RWPE1 (cell line): ENCODE measurements at places on chromosomes 3 and 15.

DNA sequence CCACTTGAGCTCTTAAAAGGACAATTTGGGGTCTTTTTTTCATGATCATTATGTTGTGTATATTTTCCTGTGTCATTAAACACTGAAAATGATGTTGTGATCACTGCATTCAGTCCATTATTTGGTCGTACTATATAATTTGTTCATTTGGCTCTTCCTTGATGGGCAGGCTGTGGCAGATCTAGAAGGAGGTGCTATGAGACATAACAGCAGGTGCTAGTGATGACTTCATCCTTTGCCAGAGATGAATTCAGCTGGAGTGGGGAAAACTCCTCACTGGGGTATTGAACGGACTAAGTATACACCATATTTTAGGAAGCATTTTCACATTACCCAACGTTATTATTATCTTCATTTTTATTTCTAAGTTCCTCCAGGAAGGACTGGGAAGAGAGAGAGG, 12.0 kb downstream of the CMTM7 start:
- DNase-seq, result no peak

GRCh38 chr3:11465744-11466616, 177.7 kb downstream of the VGLL4 start:
- DNase-seq, result no peak

- DNase-seq, result peak; percentile 57
Measured at GRCh38 chr3:51982352-51982837, 940 bp upstream of the ACY1 start.

DNA sequence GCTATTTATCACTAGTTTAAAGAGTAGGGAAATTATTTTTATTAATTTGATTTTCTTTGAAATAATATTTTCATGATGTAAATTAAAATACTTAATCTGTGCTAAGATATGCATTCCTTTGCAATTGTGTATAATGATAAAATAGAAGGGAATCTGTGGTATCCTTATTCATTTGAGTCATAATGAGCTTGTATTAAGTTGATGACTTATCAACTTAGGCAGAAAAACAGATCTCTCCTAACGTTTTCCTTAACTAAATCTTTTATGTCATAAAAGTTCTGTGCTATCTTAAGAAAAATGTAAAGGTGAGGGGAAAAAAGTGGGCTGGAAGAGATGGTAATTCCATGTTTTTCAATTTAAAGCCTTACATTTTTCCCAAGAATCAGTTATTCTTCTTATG, 1.9 kb downstream of the FGF7 start:
- no peak for DNase-seq

GRCh38 chr3:143608966-143609365, 239.3 kb downstream of the SLC9A9 start:
- DNase-seq, result no peak

- DNase-seq, result no peak
Measured at GRCh38 chr3:24004171-24004938, 59.3 kb downstream of the NR1D2 start.

DNA sequence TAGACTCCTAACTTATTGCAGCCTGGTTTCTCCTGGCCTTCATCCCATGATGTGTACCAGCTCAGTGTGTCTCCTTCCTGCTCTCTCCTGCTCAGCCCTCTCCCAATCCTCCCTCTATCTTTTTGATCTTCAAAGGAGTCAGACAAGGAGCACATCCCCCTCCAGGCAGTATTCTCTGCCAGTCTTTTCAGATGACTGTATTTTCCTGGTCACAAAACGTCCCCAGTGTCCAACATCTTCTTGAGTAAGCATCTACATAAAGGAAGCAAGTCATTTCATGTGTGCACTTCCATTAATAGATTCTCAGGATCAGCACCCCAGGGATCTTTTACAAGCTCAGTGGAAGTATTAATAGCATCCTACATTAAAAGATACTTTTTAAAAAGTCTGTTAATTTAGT, 148.9 kb upstream of the THBS1 start:
- no peak for DNase-seq

DNA sequence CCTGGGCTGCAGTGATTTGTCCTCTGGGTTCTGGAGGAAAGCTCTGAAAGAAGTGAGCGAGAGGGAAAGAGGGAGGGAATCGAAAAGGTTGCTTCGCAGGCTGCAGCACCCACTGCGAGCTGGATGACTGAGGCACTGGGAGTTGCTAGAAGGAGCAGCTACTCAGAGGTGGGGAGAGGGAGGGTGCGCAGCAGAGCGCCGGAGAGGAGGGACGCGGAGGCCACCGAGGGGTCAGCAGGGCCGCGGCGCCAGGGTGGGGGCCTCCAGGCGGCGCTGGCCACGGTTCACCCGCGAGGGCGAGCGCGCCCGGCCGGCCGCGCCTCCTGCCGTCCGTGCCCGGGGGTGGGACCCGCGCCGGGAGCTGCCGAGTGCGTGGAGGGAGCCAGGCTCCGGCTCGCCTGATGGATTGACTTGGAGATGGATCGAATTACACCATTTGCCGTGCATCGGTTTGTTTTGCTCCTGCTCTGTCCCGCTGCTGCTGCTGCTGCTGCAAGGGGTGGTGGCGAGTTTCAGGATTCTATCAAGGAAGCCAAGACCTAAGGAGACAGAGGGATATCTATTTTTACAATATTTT, at the start of gene SEMA6D:
Gene SEMA6D, plus strand, starts transcription at position 470 of the 577 bp plus-strand sequence. CDS start 42,294 bp downstream, outside the sequence.
- peak; percentile 86 for DNase-seq

DNA sequence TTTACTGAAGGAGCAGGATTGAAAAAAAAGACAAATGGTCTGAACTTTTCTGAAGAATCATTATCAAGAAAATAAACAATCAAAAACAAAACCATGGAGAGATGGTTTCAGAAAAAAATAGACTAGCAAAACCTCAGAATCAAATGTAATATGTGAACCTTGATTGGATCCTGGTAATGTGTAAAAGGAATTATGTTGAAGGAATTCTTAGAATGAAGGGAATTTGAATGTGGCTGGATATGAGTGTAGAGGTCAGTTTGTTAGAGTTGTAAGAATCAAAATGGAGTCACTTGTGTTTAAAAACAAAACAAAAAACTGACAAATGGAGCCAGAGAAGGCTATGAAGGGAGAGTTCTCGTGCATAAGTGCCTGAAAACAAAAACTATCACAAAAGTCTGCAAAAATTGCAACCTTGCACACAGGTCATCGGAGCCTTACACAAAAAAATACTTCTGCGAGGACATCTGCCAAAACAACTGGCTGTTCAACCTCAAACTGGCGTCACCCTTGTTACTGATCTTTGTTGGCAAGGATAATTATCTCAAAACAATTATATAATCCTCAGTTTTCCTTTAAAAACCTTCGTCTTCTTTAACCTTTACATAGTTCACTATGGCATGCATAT, 19.1 kb upstream of the ATP13A3 start:
- no peak for DNase-seq

DNA sequence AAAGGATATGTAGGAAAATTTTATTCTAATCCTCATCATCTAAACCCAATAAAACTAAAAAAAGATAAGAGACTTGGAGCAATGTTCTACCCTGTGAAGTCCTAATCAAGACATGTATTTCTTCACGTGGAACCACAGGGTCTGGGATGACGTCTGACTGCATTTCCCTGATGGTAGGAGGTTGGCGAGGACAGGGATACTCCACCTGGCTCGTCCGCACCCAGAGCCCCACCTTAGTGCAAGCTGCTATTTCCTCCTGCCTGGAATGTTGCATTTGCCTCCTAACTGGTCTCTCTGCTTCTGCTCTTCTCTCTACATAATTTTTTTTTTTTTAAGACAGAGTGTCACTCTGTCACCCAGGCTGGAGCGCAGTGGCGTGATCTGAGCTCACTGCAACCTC, 57.7 kb upstream of the RASGRP1 start:
- DNase-seq, result no peak

DNA sequence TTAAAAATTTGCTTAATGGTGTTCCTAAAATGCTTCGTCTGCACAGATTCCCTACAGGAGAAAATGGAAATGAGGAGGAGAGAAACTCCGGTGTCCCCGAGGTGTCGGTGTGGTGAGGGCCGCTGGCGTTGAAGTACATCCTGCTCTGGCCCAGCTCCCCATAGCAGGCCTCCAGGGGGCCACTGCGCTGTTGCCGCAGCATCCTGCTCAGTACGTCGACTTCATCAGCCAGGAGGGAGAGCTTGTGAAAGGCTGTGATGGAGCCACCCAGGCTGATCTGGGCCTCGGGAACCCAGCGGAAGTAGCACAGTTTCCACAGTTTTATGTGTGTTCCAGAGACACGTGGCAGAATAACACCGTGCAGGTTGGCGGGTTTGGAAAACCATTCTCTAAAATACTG, 37.8 kb downstream of the FAN1 start:
- DNase-seq, result no peak

DNA sequence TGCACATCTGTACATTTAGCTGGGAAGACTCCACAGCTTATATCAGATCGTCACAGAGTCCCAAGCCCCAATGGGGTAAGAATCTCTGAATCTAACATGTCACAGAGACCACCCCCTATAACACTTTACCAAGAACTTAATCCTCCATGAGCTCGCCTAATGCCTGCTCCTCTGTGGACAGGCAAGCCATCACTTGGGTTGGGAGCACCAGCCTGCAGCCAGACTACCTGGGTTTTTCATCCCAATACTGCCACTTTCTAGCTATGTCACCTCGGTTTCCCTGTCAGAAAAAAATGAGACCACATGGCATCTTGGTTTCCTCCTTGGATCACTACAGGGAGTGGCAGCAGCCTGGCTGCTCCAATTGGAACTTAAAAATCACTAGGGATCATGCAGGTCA, 277.9 kb upstream of the TLE3 start:
- DNase-seq, result no peak

- no peak for DNase-seq
Measured at GRCh38 chr15:50783411-50783810, 17.9 kb upstream of the SPPL2A start.

DNA sequence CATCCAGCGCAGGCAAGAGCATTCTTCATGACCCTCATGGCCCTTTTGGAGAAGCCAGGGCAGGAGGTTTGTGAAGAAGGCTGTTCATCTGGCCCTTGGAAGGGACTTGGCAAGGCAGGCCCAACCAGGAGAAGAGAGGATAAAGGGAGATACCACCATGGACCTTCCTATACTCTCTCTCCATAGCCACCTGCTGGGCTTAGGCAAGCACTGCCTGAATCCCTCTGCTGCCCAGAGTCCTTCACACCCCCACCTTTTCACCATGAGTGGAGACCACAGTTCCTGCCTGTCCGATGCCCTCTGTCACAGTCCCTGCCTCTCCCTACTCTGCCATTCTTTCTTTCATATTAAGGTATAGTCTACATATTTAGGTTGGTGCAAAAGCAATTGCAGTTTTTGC, 10.6 kb upstream of the SFMBT1 start:
- DNase-seq, result no peak

DNA sequence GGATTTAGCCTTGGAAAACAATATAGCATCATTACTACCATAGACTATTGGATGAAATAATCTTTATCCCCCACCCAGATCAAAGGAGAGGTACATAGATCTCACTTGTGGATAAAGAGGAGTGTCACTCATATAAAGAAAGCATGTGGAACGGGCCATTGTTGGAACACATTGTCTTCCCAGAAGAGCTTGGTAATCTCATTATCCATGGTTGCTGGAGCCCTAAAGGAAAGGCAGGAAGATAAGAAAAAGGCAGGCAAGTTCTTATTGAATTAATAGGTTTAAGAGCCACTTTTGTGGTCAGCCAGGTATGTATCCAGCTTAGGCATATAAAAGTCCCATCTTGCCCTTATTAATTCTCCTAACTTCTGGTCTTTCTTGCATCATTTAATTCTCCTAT, 659.1 kb downstream of the GRM7 start:
- DNase-seq, result no peak
